ENCODE measurements at places on chromosomes 5 and 9.

- no peak for DNase-seq
Measured at GRCh38 chr5:113166261-113166660, 189.7 kb downstream of the DCP2 start.

DNA sequence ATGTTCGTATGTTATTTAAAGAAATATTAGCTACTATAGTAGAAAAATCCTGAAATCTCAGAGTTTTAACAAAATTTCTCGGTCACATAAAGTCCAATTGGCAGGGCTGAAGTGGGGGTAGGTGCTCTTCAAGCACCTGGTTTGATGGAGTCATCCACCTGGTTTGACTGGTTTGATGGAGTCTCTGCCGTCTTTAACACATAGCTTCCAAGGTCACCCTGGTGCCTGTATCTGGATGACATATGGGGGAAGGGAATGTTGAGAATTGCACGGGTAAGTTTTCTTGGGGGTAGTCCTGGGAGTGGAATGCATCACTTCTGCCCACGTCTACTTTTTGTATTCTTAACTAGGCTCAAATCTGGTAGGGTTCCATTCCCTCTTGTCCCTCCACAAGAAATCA is 351.2 kb downstream of the SH3GL2 start:
- DNase-seq, result no peak

DNA sequence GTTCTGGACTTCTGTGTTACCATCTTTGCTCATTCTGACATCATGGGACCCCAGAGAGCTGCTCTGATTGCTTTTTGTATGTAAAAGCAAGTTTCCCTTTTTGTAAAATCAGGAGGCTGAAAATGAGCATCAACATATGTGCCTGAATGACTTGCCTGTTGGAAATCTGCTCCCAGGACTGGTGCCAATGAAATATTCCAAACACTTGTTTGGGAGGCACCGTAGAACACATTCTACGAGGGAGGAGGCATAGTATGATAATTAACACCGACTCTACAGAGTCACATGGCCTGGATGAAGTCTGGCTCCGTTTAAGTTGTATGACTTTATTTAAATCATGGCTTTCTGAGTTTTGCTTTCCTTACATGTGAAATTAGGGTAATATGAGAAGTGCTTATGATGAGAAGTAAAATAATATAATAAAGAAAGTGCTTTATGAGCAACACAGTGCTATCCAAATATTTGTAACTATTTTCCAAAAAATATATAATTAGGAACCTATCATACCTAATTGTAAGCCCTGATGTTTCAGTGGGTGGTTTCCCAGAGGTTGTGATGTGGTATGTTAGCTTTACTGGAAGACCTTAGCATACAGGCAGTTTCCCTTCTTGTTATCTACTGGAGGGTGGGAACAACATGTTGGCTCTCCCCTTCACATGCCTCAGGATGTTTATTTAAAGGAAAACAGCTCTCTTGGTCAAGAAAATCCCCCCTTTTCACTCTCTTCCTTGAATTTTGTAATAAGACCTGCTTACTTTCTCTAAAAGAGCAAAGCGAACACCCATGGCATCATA is 238.1 kb downstream of the FBXL7 start:
- DNase-seq, result no peak

GRCh38 chr5:149724884-149725283 is 5.2 kb upstream of the PPARGC1B start:
- DNase-seq, result no peak

GRCh38 chr5:86807046-86808031 is 189.6 kb downstream of the COX7C start:
- no peak for DNase-seq

All from left colon (tissue), 2 donors.